Endothelial cell (in vitro differentiated cells): ENCODE measurements at places on chromosomes 13 and 19.
A peak's percentile ranks its signal among the peaks of the same experiment; 100 is the strongest.

- DNase-seq = peak; percentile 44
These were observed at the start of gene SHFL for GRCh38 chr19:10085641-10086590. SHFL (plus strand) TSS chr19:10086317; CDS start chr19:10086428, 111 bp downstream.

- DNase-seq = no peak
These were observed 57.2 kb downstream of the NHLRC3 start for GRCh38 chr13:39095500-39095899.

GRCh38 chr13:32907211-32907610 is 109.0 kb upstream of the KL start:
- DNase-seq = no peak

DNA sequence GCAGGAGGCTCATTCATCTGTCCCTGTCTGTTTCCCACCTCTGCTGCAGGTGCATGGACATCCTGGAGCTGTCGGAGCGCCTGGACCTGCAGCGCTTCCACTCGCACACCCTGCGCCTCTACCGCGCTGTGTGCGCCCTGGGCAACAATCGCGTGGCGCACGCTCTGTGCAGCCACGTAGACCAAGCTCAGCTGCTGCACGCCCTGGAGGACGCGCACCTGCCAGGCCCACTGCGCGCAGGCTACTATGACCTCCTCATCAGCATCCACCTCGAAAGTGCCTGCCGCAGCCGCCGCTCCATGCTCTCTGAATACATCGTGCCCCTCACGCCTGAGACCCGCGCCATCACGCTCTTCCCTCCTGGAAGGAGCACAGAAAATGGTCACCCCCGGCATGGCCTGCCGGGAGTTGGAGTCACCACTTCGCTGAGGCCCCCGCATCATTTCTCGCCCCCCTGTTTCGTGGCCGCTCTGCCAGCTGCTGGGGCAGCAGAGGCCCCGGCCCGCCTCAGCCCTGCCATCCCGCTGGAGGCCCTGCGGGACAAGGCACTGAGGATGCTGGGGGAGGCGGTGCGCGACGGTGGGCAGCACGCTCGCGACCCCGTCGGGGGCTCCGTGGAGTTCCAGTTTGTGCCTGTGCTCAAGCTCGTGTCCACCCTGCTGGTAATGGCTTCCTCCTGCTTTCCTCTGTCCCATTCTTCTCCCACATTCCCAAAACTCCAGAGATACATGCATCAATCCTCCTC is 52.2 kb downstream of the RYR1 start:
- DNase-seq = no peak

- no peak for DNase-seq
These were observed 228.5 kb downstream of the TM9SF2 start for GRCh38 chr13:99729745-99730144.

DNA sequence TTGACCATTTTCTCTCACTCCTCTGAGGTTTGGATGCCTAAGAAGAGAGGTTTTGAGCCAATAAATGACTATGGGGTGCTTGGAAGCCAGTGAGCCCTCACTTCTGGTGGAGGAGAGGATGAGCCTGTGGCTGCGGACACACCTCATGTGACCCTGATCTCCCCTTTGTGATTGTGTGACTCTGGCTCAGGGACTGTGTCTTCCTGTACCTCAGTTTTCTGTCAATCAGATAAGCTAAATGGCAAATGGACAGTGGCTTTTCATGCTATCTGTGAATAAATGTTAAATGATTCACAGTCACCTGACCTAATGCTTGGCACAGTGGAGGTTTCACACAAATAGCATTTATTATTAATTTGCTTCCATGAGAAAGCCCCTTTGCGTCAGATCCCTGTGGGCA is 2.7 kb downstream of the PSG8 start:
- DNase-seq = no peak

DNA sequence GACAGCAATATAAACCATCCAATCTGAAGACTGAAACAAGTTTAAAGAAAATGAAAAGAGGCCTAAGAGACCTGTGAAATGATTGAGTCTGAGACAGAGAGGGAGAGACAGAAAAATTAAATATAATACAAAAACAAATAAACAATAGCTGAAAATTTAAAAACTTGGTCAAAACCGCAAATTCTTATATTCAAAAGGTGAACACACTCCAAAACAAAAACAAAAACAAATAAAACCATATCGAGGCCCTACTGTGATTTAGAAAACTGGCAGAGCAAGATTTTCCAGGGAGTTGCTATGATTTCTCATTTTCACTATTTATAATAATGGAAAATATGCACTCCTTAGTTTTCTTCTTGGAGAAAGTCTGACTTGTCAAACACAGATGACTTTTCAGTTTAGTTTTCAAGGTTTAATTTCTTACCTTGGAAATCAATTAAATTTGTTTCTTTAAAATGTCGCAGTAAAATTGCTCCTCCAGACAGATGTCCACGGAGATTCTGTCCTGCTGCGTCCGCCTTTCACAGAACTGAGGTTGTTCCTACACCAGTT is 1420.3 kb downstream of the UQCRFS1 start:
- DNase-seq = no peak

DNA sequence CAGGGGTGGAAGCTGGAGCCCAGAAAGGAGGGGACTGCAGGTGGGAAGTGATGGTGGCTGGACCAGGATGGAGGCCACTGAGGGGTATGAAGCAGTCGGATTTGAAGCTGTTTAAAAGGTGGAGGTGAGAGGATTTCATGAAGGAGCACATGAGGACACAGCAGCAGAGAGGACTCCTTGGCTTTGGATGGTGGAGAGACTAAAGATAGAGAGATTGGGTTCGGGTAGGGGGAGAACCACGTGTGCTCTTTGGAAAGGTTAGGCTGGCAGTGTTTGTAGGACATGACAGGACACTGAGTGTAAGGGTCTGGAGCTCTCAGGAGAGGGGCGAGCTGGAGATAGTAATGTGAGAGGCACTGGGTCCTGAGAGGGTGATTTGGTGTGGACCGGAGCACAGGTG is 8.8 kb downstream of the SNRPD2 start:
- no peak for DNase-seq

DNA sequence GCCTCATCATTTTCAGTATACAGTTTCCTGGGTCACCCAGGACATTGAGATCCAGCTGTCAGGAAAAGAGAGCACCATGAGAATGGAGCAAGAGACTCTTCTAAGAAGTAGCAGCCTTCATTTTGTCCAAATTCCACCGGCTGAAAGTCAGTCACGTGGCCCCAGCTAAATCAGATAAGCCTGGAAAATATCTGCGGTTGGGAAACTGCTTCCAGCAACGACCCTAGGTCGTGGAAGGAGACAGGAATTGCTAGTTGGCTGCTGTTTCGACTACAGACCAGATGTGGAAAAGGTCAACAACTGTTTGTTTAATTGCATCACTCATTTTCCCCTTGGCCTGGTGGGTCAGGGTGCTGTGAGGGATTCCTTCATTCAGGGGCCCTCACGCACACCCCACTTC is 107.0 kb downstream of the ZNF536 start:
- DNase-seq = no peak

- DNase-seq = no peak
These were observed 25.3 kb upstream of the FBXO27 start for GRCh38 chr19:39057615-39058014.

GRCh38 chr13:73625562-73626339 is 508.5 kb downstream of the KLF12 start:
- no peak for DNase-seq

- DNase-seq = no peak
These were observed 24.8 kb upstream of the SLC1A5 start for GRCh38 chr19:46812977-46813838.

GRCh38 chr19:1025960-1026782 is at the start of gene CNN2:
CNN2 (plus strand) TSS chr19:1026608; CDS start chr19:1026662, 54 bp downstream.
- DNase-seq = peak; percentile 84

DNA sequence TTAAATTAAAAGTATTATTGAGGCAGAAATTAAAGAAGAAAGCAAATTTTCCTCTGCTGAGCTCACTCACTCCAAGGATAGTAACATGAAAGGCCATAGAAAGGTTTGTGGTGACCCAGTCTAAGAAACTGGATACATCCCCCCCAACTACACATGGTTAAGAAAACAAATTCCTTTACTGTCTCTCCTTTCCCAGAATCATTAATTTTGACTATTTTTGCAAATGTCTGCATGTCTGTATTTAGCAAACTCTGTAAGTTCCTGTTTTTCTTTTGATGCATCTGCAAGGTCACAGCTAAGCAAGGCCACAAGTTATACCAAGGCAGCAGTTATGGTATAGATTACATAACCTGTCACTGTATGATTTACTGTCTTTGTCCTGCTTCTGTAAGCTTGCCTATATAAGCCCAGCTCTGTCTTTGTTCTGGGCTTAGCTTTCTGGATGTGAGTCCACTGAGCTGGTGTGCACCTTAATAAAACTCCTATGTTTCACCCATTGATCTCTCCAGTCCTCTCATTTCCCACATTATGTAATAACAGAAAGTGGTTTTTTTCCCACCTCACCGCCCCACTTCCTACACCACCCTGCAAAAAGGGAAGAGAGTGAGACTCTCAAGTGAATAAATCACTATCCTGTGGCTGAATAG is 8.5 kb upstream of the ZNF83 start:
- DNase-seq = no peak

DNA sequence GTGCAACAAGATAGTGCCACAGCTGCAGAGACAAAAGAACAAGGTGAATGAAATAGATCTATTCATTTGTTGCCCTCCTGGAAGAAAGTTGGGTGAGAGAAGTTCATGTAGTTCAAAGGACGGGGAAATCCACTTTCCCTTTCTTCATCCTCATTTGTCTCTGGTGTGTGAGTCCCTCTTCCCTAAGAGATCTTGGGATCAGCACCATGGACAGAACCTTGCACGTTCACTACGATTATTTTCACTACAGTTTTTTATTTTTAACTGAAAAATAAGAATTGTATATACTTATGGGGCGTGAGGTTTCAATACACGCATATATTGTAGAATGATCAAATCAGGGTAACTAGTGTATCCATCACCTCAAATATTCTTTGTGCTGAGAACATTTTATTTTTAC is 29.2 kb downstream of the NLRP5 start:
- no peak for DNase-seq

- no peak for DNase-seq
These were observed 863 bp downstream of the ANKRD10 start for GRCh38 chr13:110914081-110914330.

- no peak for DNase-seq
These were observed 60.5 kb downstream of the SPATA13 start for GRCh38 chr13:24221007-24221406.

- DNase-seq = no peak
These were observed 142.1 kb downstream of the PDS5B start for GRCh38 chr13:32728327-32728726.

- no peak for DNase-seq
These were observed 239.7 kb downstream of the DNAJC15 start for GRCh38 chr13:43263047-43263446.
